ENCODE measurements at places on chromosomes 13 and 19. TPM values are rescaled to one million over a fixed set of nuclear protein-coding genes. Genes with fewer than 3 reads are reported as not detected.

The COX6B2 gene
- 0.29 TPM for total RNA-seq

The URAD gene
- total RNA-seq: not detected

The HSH2D gene
- 1.8 TPM for total RNA-seq

The THSD1 gene
- total RNA-seq: 4.8 TPM

The CABP5 gene
- not detected for total RNA-seq

DNA sequence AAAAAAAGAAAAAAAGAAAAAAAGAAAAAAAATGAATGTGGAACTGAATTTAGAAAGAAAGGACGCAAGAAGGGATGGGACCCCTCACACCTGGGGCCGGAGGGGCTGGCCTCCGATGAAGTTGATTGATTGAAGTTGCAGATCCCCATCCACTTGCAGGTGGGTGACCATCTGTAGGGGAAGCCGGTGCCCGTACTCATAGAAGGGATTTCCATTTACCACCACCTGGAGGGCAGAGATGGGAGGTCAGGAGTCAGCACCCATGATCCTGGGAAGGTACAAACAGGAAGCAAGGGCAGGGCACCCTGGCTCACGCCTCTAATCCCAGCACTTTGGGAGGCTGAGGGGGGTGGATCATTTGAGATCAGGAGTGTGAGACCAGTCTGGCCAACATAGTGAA, 6.4 kb downstream of the LGALS4 start:
- no peak for DNase-seq

- DNase-seq: no peak
These were observed 4.7 kb upstream of the CYP4F3 start for GRCh38 chr19:15636026-15636425.

DNA sequence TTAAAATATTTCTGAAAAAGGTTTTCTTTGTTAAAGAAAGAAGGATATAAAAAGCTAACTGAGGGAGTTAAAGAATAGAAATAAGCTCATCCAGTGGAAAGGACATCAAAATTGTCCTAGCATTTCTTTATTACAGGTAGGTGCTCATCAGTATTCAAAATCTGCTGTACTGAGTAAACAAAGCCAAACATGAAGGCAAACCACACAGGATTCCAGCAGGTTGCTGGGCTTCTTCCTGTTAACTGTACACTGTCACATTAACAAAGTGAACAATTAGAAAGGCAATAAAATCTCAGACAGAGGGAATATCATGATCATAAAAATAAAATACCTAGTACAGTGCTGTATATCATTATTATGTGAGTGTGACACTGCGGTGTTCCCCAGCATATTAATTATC, 1541.0 kb downstream of the SLITRK5 start:
- DNase-seq: no peak

GRCh38 chr13:48491423-48492095, 41.3 kb downstream of the RCBTB2 start:
- DNase-seq: no peak

DNA sequence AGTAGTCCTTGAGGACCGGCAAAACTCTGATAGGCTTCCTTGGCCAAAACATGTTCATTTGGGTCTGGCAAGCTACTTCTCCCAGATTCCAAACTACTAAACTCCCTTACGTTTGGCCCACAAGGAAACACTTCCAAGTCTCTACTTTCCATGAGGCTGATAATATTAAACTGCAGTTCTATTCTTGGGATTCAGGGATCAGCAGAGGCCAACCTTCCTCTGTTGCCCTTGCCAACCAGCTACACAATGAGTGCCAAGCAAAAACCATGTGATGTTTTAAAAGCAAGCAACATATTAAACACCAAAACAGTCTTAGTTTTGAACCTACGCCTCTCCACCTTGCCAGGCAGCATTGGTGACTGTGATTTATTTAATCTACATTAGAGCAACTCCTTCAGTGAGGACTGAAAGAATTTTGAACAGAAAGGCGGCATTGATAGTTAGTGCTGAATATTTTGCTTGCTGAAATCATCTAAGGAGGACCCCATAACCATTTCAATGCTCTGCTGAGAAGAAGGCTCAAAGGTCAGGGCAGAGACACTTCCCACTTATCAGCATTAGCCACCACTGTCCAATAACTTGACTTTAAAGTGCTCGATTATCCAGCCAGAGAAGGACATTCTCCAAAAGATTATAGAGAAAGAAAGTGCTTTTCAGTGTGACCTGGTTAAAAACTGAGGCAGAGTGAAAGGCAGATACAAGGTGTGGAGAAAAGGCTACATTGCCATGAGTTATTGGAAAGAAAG, 287.1 kb downstream of the TBC1D4 start:
- no peak for DNase-seq

GRCh38 chr19:30762651-30763050, 390.5 kb downstream of the ZNF536 start:
- DNase-seq: no peak

- DNase-seq: no peak
These were observed 55.5 kb downstream of the MYH14 start for GRCh38 chr19:50258918-50259372.

- DNase-seq: no peak
These were observed 14.5 kb downstream of the ERFL start for GRCh38 chr19:41913538-41914423.

DNA sequence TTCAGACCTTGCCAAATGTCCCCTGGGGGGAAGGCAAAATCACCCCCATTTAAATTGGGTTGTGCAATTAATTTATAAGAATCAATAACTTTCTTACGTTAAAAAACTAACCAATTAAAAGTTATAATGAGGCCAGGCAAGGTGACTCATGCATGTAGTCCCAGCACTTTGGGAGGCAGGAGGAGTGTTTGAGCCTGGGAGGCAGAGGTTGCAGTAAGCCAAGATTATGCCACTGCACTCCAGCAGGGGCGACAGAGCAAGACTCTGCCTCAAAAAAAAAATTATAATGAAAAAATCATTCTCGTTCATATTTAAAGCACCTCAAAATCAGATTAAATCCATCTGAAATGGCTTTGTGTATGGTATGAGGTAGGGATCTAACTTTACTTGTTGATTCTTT, 18.4 kb upstream of the SIGLEC14 start:
- no peak for DNase-seq

DNA sequence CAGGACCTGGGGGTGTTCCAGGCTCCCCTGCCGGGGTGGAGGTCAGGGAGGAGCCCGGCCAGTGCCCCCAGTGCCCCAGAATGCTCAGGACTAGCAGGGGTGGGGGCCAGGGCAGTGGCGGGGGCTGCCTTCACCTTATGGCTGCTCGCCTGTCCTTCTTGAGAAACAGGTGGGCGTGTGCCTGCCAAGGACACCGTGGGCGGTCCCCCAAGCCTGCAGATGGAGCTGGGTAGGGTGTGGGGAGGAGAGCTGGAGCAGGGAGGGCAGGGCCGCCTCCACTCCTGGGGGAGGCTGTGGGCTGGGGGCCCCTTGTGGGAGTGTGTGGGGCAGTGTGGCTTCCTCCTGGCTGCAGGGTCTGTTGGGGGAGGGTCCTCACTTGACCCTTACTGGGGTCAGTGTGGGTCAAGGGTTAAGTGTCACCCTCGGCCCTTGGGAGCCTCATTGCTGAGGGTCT, 160.1 kb downstream of the KDM4B start:
- no peak for DNase-seq

- no peak for DNase-seq
These were observed 68.0 kb upstream of the GPR183 start for GRCh38 chr13:99374994-99375737.

- DNase-seq: no peak
These were observed 12.8 kb downstream of the MOB3A start for GRCh38 chr19:2083174-2083854.

DNA sequence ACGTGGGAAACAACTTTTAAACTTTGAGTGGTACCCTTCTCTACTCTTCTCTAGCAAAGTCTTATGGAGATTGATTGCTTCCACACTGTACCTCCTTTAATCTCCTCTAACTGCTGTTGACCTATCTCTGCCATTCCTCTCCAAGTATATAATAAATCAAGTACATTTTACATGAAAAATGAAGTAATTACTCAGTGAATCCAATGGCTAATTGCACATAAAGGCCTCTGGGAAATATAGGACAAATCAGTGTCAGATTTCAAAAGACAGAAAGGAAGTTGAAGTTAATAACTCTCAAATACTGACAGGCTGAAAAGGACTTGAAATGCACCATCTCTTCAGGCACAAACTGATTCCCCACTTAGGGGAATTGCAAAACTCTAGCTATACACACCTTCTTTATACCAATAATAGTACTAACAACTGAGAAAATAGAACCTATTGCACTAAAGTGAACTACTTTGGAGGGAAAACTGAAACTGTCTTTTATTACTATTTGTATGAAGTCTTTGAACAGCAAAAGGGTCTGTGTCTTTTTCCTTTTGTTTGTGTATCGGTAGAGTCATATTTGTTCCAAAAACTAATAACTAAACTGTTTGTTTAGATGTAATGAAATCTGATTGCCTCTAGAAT, 701.1 kb downstream of the PCDH9 start:
- DNase-seq: no peak

DNA sequence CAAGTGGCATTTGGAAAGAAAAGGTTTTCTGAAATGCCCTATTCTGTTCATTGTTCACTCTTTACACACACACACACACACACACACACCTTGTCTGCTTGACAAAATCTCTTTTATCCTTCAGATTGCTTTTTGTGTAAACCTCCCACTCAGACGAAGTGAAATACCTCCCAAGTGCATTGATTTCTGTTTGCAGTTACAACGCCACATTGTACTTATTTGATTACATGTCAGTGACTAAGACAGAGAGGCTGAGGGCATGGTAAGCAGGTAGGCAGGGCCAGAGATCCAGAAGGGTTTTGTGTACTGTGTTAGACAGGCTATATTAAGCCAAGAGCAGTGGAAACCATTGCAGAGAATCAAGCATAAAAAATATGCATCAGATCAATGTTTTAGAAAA, 561.8 kb downstream of the GPC6 start:
- no peak for DNase-seq

- no peak for DNase-seq
These were observed 4.2 kb downstream of the CCDC9 start for GRCh38 chr19:47260476-47260875.

DNA sequence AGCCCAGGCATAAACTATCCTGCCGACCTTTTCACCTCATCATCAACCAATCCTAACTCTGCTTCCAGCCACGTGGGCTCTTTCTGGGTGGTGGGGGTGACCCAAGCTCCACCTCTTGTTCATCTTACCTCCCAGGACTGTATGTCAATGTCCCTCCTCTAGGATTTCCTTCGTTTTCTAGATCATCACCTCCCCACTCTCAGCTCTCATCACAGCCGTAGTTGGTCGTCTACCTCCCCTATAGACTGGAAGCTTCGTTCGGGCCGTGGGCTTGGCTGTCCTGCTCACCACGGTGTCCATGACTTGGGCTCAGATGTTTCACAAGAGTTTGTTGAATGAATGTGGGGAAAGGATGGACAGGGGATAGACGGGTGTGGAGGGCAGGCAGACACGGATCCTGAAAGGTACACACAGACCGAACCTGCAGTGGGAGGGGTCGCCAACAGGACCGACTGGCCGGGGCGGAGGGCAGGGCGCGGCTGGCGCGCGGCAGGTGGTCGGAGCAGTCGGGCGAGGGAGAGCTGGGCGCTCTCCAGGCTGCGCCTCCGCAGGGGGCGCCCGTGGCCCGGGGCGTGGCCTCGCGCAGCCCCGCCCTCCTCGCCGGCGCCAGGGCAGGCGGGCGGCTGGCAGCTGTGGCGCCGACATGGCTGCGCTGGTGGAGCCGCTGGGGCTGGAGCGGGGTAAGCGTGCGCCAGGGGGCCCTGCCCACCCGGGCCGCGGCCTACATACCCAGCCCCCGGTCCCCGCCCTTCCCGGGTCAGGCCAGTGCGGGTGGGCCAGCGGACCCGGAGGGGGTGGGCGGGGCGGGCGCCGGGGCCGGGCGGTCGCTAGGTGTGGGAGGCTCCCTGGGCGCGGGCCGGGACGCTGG, at the start of gene LIN7B:
TSS of gene LIN7B (plus strand) at position 609 of the 868 bp plus-strand sequence. CDS start at position 644, 35 bp downstream.
- no peak for DNase-seq

GRCh38 chr19:55304279-55304978, 20.6 kb downstream of the BRSK1 start:
- no peak for DNase-seq

- no peak for DNase-seq
These were observed 198.4 kb downstream of the GPC5 start for GRCh38 chr13:91596842-91597241.

DNA sequence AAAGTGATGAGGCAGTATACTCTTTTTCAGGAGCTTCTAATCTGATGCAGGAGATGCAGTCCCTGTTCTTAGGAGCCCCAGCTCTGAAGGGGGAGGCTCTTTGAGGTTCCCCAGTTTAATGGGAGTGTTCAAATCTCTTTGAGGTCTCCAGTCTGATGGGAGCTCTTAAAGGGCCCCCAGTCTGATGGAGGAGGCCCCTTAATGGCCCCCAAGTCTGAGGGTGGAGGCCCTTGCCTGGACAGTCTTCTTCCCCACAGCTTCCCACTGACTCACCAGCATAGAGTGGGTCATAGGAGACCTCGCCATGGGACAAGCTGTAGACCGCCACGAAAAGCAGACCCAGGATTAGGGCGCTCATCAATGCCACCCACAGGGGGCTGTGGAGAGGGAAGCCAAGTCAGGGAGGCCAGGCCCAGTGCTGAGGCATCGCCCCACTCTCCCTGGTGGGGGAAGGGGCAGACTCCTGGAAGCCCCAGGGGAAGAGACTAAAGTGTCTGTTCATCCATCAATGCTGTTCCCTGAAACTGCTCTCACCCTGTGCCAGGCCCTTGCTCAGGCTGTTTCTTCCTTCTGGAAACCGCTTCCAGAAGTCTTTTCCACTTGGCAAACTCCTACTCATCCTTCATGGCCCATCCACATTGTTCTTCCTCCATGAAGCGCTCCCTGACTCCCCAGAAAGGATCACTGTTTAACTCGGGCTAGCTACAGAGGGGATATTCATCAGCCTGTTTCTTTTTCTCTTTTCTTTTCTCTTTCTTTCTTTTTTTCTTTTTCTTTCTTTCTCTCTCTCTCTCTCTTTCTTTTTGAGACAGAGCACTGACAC, 2.1 kb downstream of the TM6SF2 start:
- DNase-seq: no peak

- no peak for DNase-seq
These were observed 69.0 kb downstream of the COL4A2 start for GRCh38 chr13:110376120-110376519.
